ENCODE measurements at places on chromosomes 5 and 9.
A peak's percentile ranks its signal among the peaks of the same experiment; 100 is the strongest.

- DNase-seq = no peak
Observed at GRCh38 chr9:84493284-84493947, 152.9 kb upstream of the SLC28A3 start.

DNA sequence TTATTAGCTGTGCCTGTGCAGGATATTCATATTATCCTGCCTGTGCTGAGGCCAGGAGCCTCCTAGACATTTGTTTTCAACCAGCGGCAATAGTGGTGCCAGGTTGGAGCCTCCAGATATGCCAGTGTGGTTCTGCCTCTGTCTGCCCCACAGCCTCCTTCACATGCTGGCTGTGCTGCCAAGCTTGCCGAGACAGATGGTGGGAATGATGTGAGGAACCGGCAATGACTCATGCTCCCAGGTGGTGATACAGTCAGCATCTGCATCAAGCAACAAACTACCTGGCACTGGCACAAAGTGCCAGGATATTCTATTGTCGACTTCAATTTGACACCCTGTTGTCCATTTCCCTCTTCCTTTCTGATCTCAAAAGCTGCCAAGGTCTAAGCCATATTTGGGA is 285.7 kb downstream of the CHSY3 start:
- DNase-seq = no peak

- no peak for DNase-seq
Observed at GRCh38 chr5:59840200-59840601, 53.3 kb downstream of the PDE4D start.

DNA sequence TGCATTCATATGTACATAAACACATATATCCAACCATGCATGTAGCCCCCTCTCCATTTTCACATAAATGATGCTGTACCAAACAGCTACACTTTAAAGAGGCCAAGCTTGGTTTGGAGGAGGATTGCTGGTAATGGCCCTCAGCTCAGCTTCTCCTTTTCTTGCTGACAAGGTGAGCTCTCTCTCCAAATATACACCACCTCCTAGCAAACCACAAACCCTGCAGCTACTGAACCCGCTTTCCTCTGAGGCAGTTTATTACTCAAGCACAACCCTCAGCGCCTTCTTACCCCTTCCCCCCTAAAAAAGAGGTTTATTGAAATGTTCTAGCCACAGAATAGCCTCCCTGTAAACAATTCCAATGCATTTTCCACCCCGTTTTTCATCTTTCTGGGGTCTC is 54.0 kb downstream of the ALG2 start:
- no peak for DNase-seq

GRCh38 chr9:134773842-134774241 is 106.8 kb upstream of the FCN2 start:
- DNase-seq = no peak

- DNase-seq = peak; percentile 41
Observed at GRCh38 chr9:89701221-89701798, 96.5 kb downstream of the GADD45G start.

- no peak for DNase-seq
Observed at GRCh38 chr5:10655161-10655971, 91.5 kb downstream of the ANKRD33B start.

GRCh38 chr5:116378777-116379121 is 195.9 kb downstream of the SEMA6A start:
- no peak for DNase-seq

- no peak for DNase-seq
Observed at GRCh38 chr9:124297551-124297901, 39.8 kb downstream of the NEK6 start.

DNA sequence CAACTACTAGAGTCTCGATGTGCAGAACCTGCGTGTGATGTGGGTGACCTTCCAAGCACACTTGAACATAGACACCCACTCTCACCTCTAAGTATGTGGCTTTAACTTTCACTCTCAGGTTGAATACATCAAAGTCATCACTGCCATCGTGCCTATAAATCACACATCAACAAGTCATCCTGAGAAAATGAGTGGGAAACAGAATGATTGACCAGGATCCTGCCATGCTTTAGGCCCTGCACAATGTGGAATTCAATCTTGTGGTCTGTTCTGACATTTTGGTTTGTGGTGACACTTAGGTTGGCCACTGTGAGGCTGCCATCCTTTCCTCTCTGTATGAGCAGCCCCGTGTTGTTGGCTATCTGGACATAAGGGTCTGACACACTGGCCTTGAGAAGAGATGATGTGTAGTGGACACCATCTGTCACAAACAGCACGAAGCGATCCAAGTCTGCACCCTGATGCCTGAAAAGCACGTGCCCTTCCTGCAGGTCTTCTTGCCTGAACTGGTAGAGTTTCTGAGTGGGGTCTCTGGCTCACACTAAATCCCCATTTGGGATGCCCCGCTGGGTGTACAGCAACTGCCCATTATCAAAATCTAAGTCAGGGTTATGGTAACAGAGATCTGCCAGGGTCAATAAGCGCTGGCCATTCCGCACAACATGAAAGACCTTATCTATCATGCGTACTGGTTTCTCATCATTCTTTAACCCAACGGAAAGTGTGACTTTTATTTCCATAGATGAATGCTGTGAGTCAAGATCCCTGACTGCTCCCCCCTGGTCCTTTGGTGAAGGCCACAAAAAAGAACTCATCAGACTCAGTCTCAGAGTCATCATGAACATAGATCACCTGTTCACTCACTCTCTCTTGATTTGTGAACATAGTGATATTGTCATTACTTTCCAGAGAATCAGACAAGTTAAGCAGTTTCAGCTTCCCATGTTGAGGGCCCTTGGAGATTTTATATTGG is 116.6 kb downstream of the ESM1 start:
- DNase-seq = no peak

GRCh38 chr5:36889264-36889663 is 12.7 kb downstream of the NIPBL start:
- DNase-seq = no peak

GRCh38 chr9:89680547-89681467 is 76.0 kb downstream of the GADD45G start:
- no peak for DNase-seq

DNA sequence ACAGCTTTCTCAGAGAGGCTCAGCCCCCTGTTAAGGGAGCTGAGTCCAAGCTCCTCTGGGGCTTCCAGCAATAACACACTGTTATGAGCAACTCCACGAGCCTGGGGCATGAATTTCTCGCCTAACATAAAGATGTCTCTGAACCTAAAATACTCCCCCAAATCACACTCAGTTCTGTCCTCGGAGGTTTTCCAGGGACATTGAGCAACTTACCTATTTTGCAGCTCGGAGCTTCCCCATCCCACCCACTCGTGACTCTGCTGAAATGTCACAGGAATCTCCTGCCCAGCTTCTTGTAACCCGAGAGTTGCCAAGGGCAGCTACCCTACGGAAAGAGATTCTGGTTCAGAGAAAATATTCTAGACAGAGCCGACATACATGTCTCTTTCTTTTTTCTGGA is 47.1 kb upstream of the SMIM23 start:
- DNase-seq = no peak

DNA sequence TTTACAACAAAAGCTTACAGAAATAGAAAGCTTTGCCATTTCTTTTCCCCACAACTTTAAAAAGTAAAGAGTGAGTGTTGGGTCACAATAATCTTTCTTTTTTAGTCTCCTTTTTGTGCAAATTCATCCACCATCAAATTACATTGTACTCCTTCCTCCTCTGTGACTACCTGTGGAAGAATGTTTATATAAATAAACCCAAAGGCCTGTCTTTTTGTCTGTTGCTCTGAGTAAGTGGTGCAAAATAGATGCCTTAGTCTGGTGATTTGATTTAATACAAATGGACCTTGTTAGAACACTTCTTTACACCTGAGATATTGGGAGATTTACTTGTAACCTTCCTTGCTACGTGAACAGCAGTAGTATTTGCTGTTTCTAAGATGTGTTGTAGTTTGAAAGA is 53.5 kb upstream of the TAF11L2 start:
- DNase-seq = no peak

DNA sequence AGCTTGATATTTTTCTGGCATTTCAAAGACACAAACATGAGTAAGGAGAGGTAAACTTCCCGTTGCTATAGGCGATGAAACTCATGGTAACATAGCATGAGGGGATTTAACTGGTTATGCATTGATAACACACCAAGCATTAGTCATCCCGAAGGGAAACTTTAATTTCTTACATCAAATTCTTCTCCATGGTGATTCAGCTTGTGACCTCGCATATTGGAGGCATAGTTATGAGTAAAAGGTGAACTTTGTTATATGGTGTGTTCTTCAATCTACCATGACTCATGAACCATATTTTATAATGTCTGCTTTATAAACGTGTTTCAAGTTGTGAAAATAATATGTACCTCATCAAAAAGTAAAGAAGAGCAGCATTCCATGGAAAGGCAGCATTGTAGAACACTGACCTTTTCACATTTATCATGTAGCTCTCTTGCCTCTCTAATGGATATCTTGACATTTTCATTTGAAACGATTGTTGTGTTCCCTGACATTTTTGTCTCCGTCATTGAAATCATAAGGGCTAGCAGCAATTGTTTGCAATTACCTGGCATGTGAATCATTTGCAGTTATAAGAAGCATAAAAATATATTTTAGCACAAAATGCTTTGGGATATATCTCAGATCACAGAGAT is 491.8 kb downstream of the ANXA1 start:
- no peak for DNase-seq

GRCh38 chr5:68592351-68592750 is 376.8 kb downstream of the PIK3R1 start:
- DNase-seq = no peak

GRCh38 chr9:129276486-129277230 is 98.6 kb upstream of the IER5L start:
- no peak for DNase-seq

DNA sequence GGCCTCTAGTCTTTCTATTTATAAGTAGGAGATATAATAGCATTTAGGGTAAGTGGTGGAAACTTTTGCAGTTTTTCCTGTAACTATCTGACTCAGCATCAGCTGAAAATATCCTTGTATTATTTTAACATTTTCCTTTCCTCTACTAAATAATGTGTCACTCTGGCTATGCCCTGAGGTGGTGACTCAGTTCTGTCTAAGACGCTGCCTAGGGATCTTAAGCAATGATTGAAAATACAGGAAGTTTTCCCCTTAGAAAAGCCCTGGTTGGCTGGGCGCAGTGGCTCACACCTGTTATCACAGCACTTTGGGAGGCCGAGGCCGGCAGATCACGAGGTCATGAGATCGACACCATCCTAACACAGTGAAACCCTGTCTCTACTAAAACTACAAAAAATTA is 9.3 kb upstream of the EDIL3 start:
- no peak for DNase-seq

- no peak for DNase-seq
Observed at GRCh38 chr9:77910194-77910621, 121.4 kb downstream of the GNAQ start.

GRCh38 chr9:124770359-124771020 is 621 bp downstream of the NR6A1 start:
- DNase-seq = no peak

DNA sequence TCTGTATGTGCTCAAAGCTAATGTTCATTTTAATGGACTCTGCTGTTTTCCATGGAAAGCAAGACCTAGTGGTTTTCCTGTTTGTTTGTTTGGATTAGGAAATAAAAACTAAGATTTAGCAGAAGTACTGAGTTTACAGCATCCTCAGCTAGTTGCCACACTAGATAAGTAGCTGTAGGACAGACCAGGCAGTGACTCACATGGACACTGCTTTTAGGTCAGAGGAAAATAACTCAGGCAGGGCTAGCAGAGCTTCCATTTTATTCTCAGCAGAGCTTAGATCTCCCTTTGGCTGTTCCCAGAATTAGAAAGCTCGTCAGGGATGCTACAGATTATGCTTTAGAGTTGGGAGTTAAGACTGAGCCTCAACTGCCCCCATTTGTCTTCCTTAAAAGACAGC is 204.4 kb downstream of the SH3GL2 start:
- DNase-seq = no peak

DNA sequence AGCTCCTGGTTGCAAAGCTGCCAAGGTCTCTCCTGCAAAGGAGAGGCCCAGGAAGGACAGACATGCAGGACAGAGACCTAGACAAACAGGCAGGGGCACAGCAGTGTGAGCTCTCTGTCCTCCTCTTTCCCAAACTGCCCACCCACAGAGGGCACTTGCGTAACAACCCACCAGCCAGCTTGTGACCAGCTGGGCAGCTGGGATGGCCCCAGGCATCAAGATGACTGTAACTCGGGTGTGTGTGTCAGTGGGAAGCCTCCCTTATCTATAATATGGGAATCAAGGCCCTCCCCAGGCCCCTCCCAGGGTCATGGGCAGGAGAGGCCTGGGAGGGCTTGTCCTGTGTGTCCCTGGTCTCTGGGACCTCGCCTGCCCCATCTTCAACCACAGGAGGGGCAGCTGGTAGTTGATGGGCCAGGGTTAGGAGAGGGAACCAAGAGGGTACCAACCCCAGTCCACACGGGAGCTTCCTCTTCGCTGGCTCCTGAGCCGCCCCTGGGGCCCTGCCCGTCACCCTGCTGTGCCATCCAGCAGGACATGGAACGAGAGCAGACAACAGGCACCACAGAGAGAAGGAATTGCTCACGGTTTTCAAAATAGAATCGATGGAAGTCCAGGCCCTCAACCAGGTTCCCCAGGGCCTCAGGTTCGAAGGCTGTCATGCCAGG is 37.9 kb downstream of the SLC6A7 start:
- no peak for DNase-seq

DNA sequence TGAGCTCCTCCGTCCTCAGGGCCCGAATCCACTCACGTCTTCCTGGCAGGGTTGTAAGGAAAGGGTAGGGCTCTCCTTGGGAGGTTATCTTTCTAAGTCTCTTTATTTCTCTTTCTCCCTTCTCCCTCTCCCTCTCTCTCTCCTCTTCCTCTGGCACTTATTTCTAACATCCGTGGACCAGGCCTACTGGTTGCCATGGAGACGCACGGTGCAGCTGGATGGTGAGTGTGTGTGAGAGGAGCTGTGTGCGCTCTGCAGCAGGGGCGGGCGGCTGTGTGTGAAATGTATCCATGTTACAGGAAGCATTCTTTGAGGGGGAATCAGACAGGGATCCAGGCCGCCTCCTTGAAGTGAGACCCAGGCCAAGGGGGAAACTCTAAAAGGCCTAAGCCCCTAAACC is 32.2 kb downstream of the PCDH1 start:
- DNase-seq = no peak

- DNase-seq = no peak
Observed at GRCh38 chr5:160097991-160098390, 21.3 kb downstream of the PWWP2A start.

DNA sequence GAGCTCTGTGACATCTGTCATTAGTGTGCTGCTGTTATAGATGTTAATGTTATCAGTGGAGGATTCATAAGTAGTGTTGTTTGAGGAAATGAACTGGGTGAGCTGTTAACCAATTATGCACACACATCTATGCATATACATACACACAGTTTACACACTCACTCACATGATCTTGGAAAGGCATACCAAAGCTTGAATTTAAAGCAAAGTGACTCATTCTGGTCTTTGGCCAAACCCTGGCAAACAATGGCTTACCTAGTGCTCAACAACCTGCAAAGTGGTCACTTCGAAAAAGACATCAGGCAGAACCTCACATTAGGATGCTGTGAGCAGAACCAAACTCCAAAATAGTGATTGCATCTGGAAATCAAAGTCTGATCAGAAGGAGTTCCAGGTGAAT is 1037.3 kb upstream of the CDH6 start:
- no peak for DNase-seq

- no peak for DNase-seq
Observed at GRCh38 chr5:149519601-149520000, 31.6 kb downstream of the CSNK1A1 start.

Measured in activated T-helper 1 cell treated with anti-CD3 and anti-CD28 coated beads, Interleukin-2, amount 50 U/mL, for 16 hours (primary cell).